Tibial artery (tissue), 4 donors: ENCODE measurements at places on chromosomes 6 and 20.

- DNase-seq, result peak; percentile 49
Observed at GRCh38 chr20:63314566-63315239, 21.7 kb downstream of the COL20A1 start.

- no peak for DNase-seq
Observed at GRCh38 chr20:44020406-44021148, 105.9 kb downstream of the TOX2 start.

DNA sequence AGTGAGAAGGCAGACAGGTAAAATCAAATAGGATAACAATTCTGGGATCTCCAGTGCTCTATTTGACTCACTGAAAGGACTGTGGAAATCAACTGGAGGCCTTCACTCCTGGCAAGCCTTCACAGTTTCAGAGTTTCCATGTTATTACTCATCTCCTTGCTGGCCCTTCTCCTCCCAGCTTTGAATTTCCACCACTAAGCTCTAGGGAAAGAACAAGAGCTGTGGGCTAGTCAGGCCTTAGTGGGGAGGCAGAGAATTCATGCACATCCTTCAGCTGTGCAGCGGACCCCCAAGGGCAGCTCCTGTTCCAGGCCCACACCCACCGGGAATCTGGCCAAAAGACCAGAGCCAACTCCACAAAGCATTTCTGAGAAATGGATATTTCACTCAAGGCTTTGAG, 26.0 kb downstream of the MYLIP start:
- DNase-seq, result peak; percentile 39

DNA sequence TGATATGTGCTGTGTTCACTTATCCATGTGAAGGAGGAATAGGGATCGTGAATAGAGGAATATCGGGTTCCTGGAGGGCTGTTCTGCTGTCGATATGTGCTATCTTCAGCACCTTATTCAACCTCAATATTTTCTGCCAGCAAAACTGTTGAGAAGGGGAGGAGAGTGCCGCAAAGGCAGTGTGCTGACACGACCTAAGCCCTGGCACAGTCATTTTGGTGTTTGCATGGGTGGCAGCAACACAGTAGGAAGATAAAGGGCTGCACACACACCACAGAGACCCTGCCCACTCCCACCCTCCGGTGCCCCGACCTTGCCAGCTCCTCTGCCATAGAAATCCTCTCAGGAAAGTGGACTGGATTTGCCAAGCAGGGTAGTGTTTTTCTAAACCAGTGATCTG, 47.0 kb downstream of the ZDHHC14 start:
- DNase-seq, result no peak

DNA sequence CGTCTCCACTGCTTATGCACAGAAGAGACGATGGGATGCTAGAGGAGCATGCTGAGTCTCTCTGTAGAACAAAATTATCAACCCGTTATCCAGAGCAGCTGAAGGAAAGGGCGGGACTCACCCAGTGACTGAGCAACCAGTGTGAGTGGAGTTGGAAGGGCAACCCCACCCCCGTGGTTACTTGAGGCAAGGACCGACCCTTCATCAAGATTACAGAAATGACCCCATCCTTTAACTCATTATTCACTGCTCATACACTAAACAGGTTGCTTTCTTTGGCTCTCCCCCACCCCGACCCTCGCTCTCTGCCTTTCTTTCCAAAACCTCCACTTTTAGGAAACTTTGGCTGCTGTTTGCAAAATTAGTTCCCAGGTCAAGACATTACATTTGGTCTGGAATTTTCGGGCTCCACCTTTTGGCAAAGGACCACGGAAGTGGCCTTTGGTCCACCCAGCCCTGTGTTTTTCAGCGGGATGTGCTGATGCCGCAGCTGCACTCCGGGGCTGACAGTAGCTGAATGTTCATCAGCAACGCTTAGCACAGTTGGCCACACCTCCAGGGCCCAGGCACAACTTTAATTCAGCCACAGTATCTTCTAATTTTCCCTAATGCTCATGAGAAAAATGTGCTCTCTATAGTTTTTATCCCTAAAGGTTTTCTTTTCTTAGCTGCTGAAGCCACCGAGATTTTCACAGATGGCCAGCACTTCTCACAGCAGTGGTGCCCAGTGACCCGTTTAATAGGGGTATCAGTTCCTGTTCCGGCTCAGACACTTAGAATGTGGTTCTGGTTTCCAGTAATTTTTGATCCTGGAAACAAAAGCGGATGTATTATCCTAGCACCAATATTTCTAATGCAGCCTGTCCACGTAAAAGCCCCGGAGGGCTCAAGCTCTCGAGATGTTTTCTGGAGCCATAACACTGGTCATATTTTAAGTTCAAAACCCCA, 103.6 kb upstream of the NXT1 start:
- peak; percentile 41 for DNase-seq

- DNase-seq, result no peak
Observed at GRCh38 chr6:87798393-87799278, 96.6 kb upstream of the AKIRIN2 start.
